ENCODE measurements at places on chromosomes 5 and 9. TPM values are rescaled to one million over a fixed set of nuclear protein-coding genes. Genes with fewer than 3 reads are reported as not detected.

GABBR2 gene
- total RNA-seq: not detected

HAPLN1 gene
- total RNA-seq: under 0.01 TPM

DNA sequence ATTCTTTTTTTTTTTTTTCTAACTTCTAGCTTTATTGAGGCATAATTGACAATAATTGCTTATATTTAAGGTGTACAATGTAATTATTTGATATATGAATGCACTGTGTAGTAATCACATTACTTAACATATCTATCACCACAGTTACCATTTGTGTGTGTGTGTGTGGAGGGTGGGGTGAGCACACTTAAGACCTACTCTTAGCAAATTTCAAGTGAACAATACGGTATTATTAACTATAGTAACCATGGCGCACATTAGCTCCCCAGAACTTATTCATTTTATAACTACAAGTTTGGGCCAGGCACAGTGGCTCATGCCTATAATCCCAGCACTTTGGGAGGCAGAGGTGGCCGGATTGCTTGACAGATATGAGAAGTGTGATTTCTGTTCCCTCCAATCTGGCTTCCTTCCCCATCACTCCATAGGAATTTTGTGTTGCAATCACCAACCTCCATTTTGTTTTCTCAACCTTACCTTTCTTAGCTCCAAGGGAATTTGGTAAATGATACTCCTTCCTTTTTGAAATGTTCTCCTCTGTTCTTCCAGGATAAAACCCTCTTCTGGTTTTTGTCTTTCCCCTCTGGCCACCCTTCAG is 14.9 kb downstream of the TXN start:
- H3K4me1 ChIP-seq: no peaks in the 10 kb centered on the region
- H3K27ac ChIP-seq: no peak overlapping the region
- H3K27me3 ChIP-seq: no peaks in the 10 kb centered on the region
- H3K4me3 ChIP-seq: no peak overlapping the region
- H3K36me3 ChIP-seq: peaks cover 35% of the 10 kb centered on the region
- DNase-seq: no peak

- H3K27me3 ChIP-seq: no peaks in the 10 kb centered on the region
- no peak overlapping the region for H3K4me3 ChIP-seq
- H3K36me3 ChIP-seq: no peaks in the 10 kb centered on the region
- no peaks in the 10 kb centered on the region for H3K4me1 ChIP-seq
- H3K27ac ChIP-seq: no peak overlapping the region
These were observed 5.1 kb upstream of the GPX8 start for GRCh38 chr5:55154873-55155272.

NEUROG1 gene
- not detected for total RNA-seq

GRCh38 chr5:100623719-100624118 is 88.5 kb downstream of the FAM174A start:
- H3K36me3 ChIP-seq: no peaks in the 10 kb centered on the region
- no peak overlapping the region for H3K27ac ChIP-seq
- DNase-seq: no peak
- H3K4me3 ChIP-seq: no peak overlapping the region
- H3K4me1 ChIP-seq: no peaks in the 10 kb centered on the region

- no peaks in the 10 kb centered on the region for H3K27me3 ChIP-seq
- H3K27ac ChIP-seq: no peak overlapping the region
- no peaks in the 10 kb centered on the region for H3K4me1 ChIP-seq
- H3K4me3 ChIP-seq: no peak overlapping the region
- H3K36me3 ChIP-seq: no peaks in the 10 kb centered on the region
These were observed 416.9 kb downstream of the RAB3C start for GRCh38 chr5:58999804-59000203.

DNA sequence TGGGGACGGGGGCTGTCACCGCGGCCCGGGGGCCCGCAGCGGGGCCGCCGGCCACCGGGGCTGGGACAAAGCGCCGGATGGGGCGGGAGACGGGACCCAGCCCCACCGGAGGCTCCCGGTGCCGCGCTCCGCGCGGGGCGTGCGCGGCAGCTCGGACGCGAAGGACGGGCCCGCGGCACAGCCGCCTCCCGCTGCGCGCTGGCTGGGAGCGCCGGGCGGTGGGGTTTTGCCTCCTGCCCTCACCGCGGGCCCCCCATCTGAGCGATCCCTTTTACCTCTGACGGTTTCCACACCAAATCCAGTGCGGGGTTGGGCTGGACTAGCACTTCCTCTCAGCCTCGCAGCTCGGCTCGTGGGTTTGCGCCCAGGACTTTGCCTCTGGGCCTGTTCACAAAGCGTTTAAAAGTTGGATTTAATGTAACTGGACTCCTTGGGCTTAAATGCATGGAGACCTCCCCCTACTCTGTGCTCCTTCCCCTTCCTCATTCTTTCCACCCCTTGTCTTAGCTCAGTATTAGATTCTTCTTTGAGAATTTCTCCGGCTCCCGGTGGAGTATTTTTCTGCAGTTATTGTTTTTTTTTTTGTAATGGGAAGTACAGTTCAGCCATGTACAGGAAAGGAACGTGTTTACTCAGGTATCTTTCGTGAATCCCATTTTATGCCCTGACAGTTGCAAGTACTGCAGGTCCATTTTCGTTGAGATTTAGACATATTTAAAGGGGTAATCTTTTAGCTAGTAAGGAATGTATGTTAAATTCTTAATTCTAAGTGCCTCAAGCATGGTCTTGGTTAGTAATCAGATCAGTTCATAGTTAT is 691 bp downstream of the FCHO2 start:
- no peaks in the 10 kb centered on the region for H3K27me3 ChIP-seq
- H3K4me3 ChIP-seq: peak overlapping the region; percentile 84
- H3K27ac ChIP-seq: peak overlapping the region; percentile 98
- H3K4me1 ChIP-seq: peaks cover 28% of the 10 kb centered on the region

MCC gene
- total RNA-seq: 11.4 TPM

GRCh38 chr5:4976902-4977301 is 163.2 kb upstream of the ADAMTS16 start:
- no peak for DNase-seq
- no peak overlapping the region for H3K27ac ChIP-seq
- no peaks in the 10 kb centered on the region for H3K36me3 ChIP-seq
- H3K4me1 ChIP-seq: no peaks in the 10 kb centered on the region
- no peaks in the 10 kb centered on the region for H3K27me3 ChIP-seq

SPINK6 gene
- total RNA-seq: not detected

GRCh38 chr9:101433229-101433628 is 2.3 kb downstream of the ALDOB start:
- no peak for DNase-seq
- no peak overlapping the region for H3K4me3 ChIP-seq
- no peaks in the 10 kb centered on the region for H3K36me3 ChIP-seq
- H3K27ac ChIP-seq: no peak overlapping the region
- no peaks in the 10 kb centered on the region for H3K27me3 ChIP-seq
- no peaks in the 10 kb centered on the region for H3K4me1 ChIP-seq

Data from sigmoid colon (tissue), 7 donors.